Stimulated activated CD8-positive, alpha-beta memory T cell treated with anti-CD3 and anti-CD28 coated beads, Interleukin-4, amount 100 ng/mL, for 1 hour (primary cell): ENCODE measurements at places on chromosomes 3 and 15.

- DNase-seq, result no peak
Measured at GRCh38 chr3:150218236-150218635, 189.9 kb upstream of the TSC22D2 start.

- DNase-seq, result no peak
Measured at GRCh38 chr3:122246199-122246598, 62.7 kb downstream of the CASR start.

DNA sequence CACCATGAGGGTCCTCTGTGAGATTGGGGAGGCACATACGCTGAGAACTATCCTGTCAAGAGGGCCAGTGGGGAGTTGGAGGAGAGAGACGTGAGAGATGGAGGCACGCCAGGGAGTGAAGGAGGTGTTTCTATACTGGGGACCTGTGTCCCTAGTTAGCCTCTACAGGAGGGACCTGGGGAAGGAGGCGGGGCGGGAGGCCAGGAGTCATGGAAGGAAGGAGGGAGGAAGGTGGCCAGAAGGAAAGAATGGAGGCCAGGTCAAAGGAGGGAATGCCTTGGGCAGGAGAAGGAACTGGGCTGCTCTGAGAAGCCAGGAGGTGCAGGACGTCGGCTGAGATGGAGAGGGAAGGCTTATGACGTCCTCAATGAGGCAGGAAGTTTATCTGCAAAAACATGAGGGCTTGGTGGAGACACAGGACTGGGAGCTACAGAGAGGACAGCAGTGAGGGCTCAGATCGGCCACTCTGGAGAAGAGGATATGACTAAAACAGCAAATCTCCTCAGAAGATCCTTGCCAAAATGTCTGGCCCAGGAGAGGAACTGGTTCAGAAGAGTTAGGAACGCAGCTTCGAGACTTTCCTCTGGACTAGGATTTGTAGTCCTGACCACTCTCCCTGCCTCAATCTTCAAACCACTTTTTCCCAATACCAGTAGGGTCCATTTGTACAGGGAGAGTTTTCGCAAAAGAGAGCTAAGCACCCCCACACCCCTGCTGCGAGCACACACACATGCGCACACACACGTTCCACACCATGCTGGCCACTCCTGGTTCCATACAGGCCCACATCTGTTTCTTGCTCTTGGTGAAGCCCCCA lies 59.9 kb downstream of the ADCY5 start:
- DNase-seq, result no peak

GRCh38 chr3:32309654-32310242 lies 71.3 kb downstream of the CMTM8 start:
- no peak for DNase-seq

DNA sequence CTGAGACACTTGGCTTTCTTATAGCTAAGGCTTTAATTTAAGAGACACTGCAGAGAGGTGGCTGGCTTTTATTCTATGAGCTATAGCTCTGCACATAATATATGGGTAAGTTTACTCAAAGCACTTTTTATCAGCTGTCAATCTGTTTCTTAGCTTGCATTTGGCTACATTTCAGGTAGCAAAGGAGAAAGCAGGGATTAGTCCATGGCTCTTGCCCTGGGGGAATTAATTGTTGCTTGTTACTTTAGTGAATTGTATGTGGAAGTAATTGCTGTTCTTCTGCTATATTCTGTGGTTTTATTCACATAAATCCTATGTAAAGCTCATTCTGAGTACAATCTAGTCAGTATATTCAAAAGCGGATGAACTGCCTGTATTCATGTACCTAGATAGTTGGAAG lies 14.4 kb upstream of the CCDC39 start:
- DNase-seq, result no peak

DNA sequence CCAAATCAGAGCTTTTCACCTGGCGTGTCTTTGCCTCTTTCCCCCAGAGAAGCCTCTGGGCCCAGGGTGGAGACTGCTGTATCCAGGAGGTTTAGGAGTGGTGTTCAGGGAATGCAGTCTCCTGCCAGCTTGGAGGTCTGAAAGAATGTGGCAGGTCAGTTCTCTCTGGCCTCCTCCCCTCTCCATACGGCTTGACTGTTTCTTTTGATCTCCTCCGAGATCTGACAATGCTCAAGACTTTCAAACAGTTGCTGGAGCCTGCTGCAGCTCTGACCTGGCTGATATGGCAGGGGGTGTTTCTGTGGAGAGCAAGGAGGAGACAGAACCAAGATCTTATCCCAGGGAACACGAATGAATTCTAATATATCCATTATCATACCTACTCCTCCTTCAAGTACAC lies 24.7 kb upstream of the TM4SF4 start:
- no peak for DNase-seq

GRCh38 chr15:69701198-69701597 lies 248.6 kb downstream of the RPLP1 start:
- DNase-seq, result no peak

DNA sequence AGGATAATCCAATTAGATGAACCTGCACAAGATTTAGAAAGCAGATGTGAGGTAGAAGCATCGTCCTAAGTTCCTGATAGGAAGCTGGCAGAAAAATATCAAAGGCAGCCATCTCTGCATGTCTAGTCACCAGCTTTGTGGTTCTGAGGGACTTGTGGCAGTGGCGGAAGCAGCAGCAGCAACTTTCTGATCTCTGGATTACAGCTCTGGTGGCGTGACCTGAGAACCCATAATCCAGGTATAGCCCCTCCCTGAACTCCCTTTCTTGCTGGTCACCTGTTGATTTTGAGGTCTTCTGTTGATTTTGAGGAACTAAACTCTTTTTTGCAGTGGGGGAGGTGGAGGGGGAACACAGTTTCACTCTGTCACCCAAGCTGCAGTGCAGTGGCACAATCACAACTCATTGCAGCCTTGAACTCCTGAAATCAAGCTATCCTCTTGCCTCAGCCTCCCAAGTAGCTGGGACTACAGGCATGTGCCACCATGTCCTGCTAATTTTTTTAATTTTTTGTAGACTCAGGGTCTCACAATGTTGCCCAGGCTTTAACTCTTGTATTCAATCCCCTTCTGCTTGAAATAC lies 7.9 kb downstream of the FSIP1 start:
- DNase-seq, result no peak

- DNase-seq, result no peak
Measured at GRCh38 chr3:151946606-151947005, 73.2 kb downstream of the SUCNR1 start.

- DNase-seq, result no peak
Measured at GRCh38 chr15:96234109-96234892, 96.2 kb upstream of the NR2F2 start.

- no peak for DNase-seq
Measured at GRCh38 chr3:140726066-140726465, 48.2 kb downstream of the TRIM42 start.

DNA sequence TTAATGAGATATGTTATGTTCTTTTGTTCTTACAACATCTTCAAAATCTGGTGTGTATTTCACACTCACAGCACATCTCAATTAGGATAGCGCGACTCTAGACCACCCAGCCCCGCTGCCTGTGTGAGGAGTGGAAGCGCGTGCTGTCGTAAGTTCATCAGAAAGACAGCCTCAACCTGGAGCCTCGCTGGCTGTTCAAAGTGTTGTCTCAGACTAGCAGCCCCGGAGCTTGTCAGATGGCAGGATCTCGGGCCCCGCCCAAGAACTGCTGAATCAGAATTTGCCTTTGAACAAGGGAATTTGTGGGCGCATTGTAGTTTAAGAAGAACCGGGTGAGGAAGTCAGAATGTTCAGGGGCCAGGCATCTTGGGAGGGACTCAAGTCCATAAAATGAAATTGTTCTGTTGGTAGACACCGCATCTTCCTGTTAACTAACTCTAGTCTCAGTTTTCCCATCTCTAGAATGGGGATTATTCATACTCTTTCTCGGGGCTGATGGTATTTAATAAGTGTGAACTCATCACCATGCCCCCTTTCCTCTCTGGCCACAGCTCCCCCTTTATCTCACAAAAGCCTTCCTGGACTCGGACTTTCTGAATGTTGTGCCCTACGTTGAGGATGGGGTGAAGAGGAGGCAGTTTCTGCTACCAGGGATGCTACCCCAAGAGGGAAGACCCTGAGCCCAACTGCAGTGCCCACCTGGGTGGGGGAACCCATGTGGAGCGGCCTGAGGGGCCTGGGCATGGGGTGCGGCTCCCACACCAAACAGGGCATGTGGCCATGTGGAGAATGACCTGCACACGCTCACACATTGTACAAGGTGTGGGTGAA lies 40.4 kb downstream of the BHLHE40 start:
- DNase-seq, result peak; percentile 49

DNA sequence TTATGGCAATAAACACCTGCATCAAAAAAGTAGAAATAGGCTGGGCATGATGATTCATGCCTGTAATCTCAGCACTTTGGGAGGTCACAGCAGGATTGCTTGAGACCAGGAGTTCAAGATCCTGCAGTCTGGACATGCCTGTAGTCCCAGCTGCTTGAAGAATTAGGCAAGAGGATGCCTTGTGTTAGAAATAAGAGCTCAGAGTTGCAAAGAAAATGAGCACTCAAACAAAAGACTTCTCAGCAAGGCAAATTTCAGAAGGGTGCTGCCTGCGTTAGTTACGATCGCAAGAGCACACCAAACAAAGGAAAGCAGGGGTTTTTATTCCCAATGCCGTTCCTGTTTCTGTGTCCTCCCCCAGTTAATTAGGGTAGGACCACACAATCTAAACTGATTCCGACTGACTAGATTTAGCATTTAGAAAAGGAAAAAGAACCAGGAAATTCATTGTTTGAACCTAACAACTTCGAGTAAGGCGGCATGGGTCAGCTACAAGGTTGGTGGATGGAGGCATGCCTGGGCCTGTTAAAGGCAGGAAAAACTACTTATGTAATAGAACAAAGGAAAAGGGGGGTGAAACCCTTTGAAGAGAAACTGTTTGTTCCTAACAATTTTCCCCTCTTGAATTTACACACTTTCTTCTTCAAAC lies 55.5 kb downstream of the DLG1 start:
- no peak for DNase-seq

- no peak for DNase-seq
Measured at GRCh38 chr3:113000691-113001090, 9.9 kb downstream of the GTPBP8 start.

GRCh38 chr3:14371573-14372474 lies 30.6 kb upstream of the SLC6A6 start:
- no peak for DNase-seq

- no peak for DNase-seq
Measured at GRCh38 chr15:65845826-65846519, 23.3 kb upstream of the RAB11A start.

GRCh38 chr15:62244762-62245161 lies 79.7 kb upstream of the C2CD4B start:
- DNase-seq, result no peak

DNA sequence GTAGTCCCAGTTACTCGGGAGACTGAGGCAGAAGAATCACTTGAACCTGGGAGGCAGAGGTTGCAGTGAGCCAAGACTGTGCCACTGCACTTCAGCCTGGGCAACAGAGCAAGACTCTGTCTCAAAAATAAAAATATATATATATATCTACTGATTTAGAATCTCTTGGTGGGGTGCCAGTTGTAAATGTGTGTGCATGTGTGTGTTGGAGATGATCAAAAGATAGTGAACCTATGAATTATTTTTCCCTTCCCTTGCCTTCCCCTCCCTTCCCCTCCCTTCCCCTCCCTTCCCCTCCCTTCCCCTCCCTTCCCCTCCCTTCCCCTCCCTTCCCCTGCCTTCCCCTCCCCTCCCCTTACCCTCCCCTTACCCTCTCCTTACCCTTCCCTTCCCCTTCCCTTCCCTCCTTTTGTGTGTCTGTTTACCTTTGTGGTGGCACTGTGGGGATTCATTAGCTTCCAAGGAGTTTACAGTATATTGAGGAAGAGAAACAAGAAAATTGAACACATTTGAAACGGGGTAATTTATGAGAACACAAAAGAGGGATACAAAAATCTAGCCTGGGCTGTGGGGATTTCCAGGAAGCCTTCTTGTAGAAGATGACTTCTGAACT lies 281.5 kb upstream of the DPPA4 start:
- DNase-seq, result no peak

DNA sequence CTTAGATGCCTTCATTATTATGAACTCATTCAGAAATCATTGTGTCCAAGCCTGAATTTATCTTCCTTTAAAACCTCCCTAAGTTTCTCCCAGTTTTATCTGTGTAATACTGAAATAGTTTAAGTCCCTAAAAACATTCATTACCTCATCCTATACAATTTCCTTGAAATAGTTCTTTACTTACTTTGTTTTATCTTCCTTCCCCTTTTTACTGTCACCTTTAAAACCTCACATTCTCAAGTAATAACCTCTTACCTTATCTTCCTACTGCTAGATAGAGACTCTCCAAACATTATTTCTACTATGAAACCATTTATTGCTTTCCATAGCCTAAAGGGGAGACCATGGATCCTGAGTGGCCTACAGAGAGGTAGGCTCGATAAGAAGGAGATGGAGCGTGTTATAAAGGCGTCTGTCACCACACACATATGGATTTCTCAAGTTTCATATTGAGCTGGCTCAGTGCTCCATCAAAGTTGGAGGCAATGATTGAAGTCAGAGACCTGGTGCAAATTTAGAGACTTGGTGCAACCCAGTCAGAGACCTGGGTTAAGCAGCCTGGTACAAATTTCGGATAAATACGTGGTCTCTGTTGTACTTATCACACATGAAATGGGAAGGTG lies 140.4 kb downstream of the NFKBIZ start:
- DNase-seq, result no peak

GRCh38 chr3:123105201-123106189 lies 38.7 kb downstream of the PDIA5 start:
- DNase-seq, result no peak

GRCh38 chr3:167057581-167057980 lies 322.5 kb downstream of the ZBBX start:
- no peak for DNase-seq

GRCh38 chr3:45646051-45646585 lies 43.1 kb upstream of the SACM1L start:
- no peak for DNase-seq

DNA sequence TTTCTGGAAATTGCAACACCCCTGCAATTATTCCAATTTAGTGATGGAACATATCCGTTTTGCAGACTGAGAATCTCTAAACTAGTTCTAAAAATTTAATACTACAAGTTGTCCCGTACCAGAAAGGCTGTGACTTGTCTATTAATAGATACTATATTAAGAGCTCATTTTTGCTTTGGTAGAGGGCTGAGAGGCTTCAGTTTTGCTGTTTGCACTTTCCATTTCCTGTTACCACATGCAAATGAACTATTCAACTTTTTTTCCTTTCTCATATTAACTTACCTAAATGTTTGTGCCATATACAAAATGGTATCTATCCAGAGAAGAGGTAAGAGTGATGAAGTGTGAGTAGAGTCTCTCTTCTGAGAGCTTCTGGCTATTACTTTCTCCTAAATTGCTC lies 101.5 kb upstream of the CRBN start:
- no peak for DNase-seq

DNA sequence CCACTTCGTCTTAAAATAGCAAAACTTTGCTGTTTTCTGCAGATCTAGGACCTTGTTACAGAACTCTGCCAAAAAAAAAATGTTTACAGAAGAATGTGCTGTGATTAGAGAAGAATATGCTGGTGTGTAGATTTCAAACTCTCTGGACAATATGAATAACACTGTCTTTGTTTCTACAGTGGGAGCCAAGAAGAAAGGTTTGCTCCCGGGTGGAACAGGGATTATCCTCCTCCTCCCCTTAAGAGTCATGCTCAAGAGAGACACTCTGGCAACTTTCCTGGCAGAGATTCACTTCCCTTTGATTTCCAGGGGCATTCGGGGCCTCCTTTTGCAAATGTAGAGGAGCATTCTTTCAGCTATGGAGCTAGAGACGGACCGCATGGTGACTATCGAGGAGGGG lies 27.3 kb downstream of the RBM6 start:
- DNase-seq, result no peak

GRCh38 chr3:152350776-152351175 lies 82.0 kb downstream of the MBNL1 start:
- no peak for DNase-seq

- DNase-seq, result no peak
Measured at GRCh38 chr3:177563243-177563780, 366.0 kb upstream of the TBL1XR1 start.

GRCh38 chr3:44228900-44229299 lies 12.8 kb upstream of the TOPAZ1 start:
- no peak for DNase-seq
